ENCODE measurements at places on chromosomes 2 and 18. TPM values are rescaled to one million over a fixed set of nuclear protein-coding genes. Genes with fewer than 3 reads are reported as not detected.

DNA sequence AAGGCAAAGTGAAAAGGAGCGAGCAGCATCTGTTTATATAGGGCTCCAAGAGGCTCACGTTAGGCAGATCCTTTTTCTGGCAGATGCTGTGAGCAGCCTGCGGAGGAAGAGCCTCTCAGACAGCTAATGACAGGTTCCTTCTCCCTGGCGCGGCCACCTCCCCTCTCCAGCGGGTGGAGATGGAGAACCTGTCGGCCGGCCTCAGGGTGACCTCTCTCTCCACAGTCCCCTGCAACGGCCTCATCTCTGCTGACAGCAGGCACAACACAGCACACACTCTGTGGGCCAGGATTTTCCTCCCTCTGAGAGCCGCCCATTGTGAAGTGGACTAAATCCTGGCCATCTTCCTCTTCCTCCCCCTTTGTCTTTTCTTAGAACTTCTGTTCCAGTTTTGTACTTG is 119.8 kb downstream of the PRKCE start:
- peak; percentile 25 for DNase-seq

- DNase-seq = no peak
Measured at GRCh38 chr2:154804451-154804850, 106.0 kb downstream of the KCNJ3 start.

DNA sequence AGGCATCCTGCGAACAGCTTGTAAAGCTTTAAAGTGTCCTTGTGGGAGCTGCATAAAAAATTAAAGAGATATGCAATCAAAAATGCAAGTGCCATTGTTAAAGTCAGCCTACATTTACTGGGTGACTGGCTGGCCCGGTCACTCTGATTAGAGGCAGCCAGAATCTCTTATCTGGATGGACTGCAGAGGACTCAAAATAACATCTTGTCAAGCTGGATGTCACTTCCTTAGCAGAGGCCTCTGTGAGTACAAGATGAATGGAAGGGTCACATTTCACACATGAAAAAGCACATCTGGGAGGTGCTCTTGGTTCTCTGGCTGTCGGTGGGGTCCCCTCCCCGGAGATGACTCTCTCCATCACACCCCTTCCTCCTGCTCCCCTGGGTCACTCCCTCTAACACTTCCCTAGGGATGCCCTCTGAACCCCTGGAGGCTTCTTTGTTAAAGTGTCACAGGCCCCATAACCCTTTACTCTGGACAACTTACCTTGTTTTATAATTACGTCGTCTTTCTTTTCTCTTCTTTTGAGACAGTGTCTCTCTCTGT is 122.1 kb downstream of the SH3BP4 start:
- DNase-seq = no peak

GRCh38 chr2:160918906-160919503 is 241.2 kb upstream of the TANK start:
- DNase-seq = peak; percentile 32

DNA sequence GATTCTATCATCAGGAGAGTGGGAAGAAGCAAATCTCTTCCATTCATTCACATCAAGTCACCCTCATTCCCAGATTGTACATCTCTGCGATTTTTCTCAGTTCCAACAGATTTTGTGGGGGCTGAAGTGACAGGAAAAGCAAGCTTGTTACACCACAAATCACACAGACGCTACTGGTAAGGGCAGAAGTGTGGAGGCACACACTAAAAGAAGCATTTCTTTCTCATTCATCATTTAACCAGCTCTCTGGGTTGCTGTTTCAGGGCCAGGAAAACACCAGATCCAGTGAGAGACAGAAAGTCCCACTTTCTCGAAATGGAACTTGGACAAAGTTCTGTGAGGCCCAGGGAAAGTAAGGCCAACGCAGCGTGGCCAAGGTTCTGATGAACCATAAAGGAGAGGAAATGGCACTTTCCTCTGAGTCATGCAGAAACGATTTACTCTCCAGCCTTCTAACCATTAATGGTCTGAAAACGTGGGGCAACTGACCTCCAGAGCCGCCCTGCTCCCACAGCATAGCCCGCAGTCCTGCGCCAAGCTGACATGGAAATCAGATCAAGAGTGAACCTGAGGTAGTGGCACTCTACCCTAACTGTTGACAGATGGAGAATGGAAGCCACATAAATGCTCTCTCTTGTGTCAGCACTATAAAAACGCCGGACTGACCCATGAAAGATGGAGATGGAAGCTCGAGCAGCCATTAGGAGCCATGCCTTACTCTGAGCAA is 191.0 kb downstream of the C1D start:
- no peak for DNase-seq

DNA sequence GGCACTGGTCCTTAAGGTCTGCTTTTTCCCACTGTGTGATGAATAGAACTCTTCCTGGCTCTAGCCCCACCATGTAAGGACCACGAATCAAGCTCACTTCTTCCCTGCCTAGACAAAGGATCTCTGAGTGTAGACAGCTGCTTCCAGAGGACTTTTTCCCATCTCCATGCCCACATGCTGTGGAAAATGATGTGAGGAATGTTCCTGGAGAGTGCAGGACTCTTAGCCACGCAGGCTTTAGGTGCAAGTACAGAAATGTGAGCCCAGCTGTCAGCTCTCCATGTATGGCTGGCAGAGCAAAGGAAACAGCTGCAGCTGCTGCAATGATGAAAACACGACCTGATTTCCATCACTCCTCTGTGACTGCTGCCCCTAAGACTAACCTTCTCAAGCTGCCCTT is 35.5 kb downstream of the NXPH2 start:
- DNase-seq = no peak

GRCh38 chr2:205133544-205133943 is 548.8 kb upstream of the NRP2 start:
- no peak for DNase-seq

- DNase-seq = peak; percentile 83
Measured at GRCh38 chr18:11995445-11996189, 14.3 kb downstream of the IMPA2 start.

DNA sequence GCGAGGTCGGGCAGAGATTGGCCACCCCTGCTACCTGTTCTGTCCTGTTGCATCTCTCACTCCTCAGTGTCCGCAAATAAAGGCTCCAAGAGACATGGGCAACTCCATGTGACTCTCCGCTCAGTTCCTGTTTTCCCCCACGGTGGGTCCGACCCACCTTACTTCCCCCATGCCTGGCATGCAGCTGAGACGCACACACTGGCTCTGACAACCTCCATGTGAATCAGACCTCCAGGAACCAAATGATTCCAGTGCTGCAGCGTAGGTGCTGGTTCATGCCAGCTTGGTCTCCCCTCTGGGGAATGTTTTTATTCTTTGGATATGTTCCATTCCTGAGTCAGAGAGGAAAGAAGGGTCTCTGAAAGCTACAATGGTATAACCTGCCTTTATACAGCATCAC is 221.5 kb downstream of the SH3RF3 start:
- no peak for DNase-seq

- no peak for DNase-seq
Measured at GRCh38 chr18:79852561-79853302, 55.0 kb downstream of the KCNG2 start.

DNA sequence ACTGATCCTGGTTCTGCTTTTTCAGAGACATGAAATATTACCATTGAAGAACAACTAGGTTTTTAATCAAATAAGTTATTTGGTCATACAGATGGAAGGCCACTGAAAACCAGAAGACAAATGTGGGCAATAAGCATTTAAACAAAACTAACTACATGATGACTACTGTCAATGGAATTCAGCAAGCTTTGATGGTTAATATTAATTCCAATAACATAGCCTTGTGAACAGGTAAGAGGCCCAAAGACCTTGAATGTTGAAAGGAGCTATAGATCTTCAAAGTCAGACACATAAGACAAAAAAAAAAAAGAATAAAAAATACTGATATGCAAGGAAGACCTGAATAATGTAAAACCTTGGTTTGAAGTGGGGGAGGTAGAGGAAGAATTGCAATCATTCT is 1955.6 kb upstream of the CELF4 start:
- DNase-seq = no peak

GRCh38 chr2:54836477-54836876 is 113.0 kb downstream of the EML6 start:
- no peak for DNase-seq

DNA sequence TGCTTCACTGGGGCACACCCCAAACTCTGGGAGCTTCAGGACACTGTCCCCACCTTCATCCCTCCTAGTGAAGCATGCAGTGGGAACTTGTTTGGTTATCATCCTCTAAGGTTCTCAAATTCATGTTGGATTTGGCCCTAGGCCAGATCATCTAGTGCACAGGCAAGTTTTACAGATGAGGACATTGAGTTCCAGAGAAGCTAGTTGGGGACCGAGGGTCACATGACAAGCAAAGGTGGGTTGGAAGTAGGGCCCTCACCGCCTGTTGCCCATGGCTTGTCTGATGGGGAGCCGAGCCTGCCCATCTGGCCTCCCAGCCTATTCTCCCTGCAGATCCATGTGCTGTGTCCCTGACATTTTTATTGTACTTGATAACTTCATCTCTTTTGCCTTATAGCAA is 2.8 kb downstream of the PRKCE start:
- no peak for DNase-seq

DNA sequence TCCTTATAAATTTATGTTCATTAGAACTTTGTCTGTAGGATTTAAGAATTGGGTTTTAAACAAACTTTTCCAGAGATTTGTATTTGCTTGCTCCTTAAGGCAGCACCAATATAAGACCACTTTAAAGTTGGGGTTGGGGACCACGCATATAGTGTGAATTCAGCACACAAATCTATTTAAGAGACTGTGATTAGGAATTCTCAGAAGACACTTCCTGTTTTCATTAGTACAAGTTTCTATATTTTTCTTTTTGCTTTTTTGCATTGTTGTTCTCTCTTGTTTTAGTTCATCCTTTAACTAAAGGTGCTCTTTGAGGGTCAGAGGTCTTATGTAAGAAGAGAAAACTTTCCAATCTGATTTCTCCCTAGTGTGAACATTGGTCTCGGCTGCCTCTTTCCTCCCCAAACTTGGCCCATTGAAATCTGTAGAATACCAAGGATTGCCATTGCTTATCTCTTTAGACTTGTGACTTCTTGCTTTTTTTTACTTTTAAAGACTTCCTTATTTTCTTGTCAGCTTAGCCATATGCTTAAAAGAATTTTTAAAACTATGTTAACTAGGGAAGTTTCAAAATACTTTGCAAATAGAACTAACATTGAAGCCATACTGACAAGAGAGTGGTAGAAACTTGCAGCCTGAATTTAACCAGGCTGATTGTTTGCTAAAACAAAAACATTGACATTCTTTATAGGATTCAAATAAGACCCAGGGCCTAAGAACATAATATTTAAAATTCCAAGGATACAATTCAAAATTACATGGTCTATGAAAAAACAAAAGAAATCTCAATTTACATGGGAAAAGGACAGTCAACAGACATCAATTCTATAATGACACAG is 264.1 kb upstream of the FN1 start:
- no peak for DNase-seq

- DNase-seq = peak; percentile 72
Measured at GRCh38 chr2:208033701-208034502, 8.6 kb upstream of the PLEKHM3 start.

DNA sequence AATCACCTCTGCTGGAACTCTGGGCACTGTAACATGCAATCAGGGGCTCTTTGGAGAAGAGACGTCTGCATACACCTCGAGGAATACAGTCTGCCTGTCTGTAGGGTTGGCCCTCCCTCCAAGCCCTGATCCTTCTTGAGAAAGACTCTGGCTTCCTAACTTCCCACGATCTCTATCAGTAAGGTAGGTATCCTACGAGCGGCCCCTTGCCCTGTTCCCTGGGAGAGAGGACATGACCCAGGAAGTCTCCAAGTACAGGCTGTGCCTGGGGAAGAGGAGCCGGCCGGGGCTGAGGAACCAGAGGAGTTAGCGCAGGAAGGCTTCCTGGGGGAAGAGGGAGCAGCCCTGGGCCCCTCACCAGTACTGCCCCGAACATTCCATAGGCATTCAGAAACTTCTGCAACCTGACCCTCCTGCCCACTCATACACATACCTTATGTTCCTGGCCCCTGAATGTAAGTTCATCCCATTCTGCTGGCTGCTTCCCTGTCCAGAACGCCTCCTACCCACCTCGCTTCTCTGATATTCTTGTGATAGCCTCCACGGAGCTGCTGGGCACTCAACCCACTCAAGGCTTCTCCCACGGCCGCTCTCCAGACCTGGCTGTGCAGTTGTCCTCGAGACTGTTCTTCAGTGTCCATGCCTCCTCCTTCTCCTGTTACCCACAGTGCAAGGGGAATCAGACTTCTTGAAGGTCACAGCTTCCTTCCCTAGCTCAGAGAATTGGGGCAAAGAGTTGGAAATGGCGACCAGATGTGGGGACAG is 116.1 kb downstream of the CYP26B1 start:
- DNase-seq = no peak

DNA sequence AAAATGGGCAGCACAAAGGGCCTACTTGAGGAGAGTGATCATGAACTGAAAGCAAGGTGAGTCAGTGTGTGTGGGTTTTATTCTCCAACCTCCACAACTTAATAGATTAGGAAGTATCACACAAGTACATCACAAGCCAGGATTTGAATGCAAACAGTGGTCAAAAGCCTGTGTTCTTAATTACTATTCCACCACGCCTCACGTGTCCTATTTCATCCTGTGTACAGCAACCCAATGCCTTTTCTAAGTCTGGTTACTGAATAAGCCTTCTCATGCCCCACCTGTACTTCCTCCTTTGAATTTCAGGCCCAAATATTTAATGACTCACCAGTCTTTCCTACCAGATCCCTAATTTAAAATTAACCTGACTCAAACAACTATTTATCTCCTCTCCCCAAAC is 755.7 kb upstream of the SLC8A1 start:
- no peak for DNase-seq

GRCh38 chr2:215692387-215693079 is 256.7 kb upstream of the FN1 start:
- no peak for DNase-seq

GRCh38 chr2:105977212-105977611 is 216.9 kb downstream of the UXS1 start:
- DNase-seq = no peak

DNA sequence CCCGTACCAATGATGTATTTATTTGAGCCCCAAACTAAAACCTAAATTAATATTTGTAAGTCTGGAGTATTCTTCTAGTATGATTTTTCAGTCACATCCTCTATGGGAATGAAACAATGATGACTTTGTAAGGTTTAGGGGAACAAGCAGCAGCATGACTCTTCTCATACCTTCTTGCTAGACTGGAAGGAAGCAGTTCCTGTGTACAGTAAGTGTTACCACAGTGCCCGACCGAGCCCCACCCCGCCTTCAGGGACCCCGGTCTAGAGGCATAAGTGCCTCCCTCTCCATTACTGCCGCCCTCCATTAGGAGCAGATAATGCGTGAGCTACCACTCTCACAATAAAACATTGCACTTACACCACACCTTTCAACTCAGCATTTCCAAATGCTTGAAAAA is 599.3 kb downstream of the ARHGAP15 start:
- DNase-seq = no peak

- DNase-seq = peak; percentile 68
Measured at GRCh38 chr2:7672027-7672684, 754.9 kb downstream of the RNF144A start.

The LIMS3 gene
- total RNA-seq = 1.3 TPM

The NOSTRIN gene
- total RNA-seq = 52.7 TPM

The MAB21L4 gene
- 11.8 TPM for total RNA-seq

The MYO1B gene
- 62.1 TPM for total RNA-seq

The ATP6V1B1 gene
- total RNA-seq = not detected

The KCNK3 gene
- 1.5 TPM for total RNA-seq

The CIB4 gene
- total RNA-seq = not detected

The KLHL30 gene
- total RNA-seq = 0.28 TPM

The DSG3 gene
- total RNA-seq = 0.15 TPM

The CRYGB gene
- total RNA-seq = not detected

The SCYGR2 gene
- total RNA-seq = not detected
